ENCODE measurements at places on chromosomes 1 and 21.

- DNase-seq = no peak
Observed at GRCh38 chr21:33406493-33406892, 3.3 kb downstream of the IFNGR2 start.

GRCh38 chr1:53182716-53183094, 13.9 kb upstream of the CPT2 start:
- no peak for DNase-seq

- peak; percentile 68 for DNase-seq
Observed at GRCh38 chr1:214850432-214851050, 232.0 kb upstream of the KCNK2 start.

DNA sequence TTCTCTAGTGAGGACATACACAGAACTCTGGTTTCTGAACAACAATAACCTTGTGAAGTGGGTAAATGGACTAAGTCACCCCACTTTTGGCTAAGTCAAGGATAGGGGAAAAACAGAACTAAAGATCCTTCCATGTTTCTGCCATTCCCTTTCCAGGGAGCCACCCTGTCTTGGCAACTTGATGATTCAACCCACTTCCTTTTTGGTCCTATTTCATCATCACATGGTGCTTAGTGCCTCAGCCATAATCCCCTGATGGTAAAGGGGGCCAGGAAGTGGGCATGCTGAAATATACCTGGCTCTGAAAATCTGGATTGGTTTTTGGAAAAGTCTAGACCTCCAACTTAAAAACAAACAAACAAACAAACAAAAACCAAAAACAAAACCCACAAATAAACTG, 206.4 kb upstream of the FOXD3 start:
- peak; percentile 45 for DNase-seq

GRCh38 chr1:112030157-112030556, 40.7 kb upstream of the KCND3 start:
- no peak for DNase-seq

DNA sequence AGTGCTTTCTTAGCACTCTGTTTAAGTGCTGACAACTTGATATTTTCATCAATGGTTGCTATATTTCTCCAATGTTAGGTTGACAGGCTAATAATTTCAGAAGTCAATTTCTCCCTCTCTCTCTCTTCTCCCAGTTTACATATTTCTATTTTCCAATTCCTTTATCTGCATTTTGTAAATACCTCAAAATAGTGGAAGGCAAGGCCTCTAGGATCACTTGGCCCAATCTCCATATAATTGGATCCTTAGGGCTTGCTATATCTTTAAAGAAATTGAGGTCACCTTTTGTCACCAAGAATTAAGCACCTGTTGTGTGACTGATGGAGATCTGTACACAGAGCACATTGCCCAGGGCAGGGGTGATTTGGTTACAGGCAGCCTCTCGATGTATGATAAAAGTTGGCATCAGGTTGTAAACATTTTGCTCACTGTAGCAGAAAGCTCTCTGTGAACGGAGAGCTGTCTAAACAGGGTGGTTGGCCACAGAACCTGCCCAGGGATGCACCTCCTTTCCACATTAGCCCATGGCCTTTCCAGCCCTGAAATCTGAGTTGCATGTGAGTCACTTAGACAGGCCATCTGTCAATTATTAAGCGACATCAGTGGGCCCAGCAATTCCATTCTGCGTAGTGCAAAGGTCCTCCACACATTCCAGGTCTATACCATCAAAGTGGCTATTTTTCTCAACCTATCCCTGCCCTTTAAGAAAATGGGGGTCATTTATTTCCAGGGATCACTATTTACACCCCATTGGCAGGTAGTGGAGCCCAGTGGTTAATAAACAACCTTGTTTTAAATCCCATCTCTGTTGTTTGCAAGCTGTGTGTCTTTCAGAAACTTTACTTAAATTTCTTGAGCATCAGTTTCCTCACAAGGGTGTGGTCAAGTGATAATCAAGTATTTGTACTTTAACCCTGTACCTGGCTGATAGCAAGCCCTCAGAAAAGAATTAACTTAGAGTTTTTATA, 29.1 kb upstream of the IRF2BP2 start:
- peak; percentile 72 for DNase-seq

GRCh38 chr1:183565261-183565660, 25.0 kb downstream of the NCF2 start:
- DNase-seq = no peak

- no peak for DNase-seq
Observed at GRCh38 chr1:159146980-159147379, 24.4 kb upstream of the CADM3 start.

- DNase-seq = no peak
Observed at GRCh38 chr1:43532716-43533115, 2.0 kb downstream of the PTPRF start.

GRCh38 chr1:75745276-75745675, 20.8 kb downstream of the ACADM start:
- DNase-seq = no peak

- DNase-seq = no peak
Observed at GRCh38 chr1:229223498-229223897, 47.4 kb upstream of the RAB4A start.

DNA sequence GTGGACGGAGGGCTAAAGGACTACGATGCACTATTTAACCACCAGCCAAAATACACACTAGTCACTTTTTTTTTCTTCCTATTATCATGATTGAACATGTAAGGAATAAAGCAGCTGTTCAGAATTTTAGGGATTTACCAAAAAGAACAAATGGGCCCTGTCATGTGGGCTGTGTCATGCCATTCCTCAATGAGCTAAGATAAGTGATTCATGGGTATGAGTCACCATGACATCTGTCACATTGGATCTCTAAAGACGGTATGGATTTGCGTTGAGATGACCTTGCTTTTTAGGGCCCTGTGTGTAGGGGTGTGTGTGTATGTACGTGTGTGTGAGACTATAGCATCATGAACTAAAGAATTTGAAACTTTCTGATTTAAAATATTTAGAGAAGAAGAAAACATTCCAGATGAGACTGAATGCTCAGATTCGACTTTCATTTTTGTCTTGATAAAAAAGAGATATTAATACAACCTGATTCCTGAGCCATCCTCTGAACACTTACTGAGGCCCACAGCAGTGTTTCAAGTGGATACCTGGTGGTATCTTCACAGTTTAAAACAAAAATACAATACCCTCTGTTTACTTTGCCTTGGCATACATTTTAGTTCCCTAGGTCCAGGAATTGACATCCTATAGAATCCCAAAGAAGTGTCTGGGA, 246.1 kb upstream of the DUSP10 start:
- peak; percentile 92 for DNase-seq

- DNase-seq = peak; percentile 10
Observed at GRCh38 chr21:20971296-20971921, 26.8 kb upstream of the NCAM2 start.

- no peak for DNase-seq
Observed at GRCh38 chr1:64033667-64034220, 169.7 kb upstream of the UBE2U start.

- DNase-seq = no peak
Observed at GRCh38 chr1:190762325-190762724, 284.7 kb upstream of the BRINP3 start.

- no peak for DNase-seq
Observed at GRCh38 chr1:200674838-200675587, 5.3 kb upstream of the DDX59 start.

DNA sequence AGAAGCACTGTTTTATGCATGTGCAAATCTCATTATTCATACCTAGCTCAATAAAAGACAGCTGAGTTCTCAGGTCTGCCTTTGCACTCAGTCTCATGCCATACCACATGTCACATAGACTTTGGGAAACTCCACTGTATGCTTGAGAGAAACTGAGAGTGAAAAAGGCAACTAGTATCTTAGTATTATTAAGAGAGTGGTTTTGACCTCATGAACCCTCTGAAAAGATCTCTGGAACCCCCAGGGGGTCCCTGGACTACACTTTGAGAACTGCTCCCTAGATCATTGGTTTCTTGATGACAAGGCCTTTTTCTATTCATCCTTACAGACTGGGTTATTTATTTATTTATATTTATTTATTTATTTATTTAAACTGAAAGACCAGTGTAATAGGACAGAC, 3.7 kb upstream of the RHEX start:
- DNase-seq = no peak

GRCh38 chr1:30527511-30528140, 195.8 kb downstream of the MATN1 start:
- peak; percentile 63 for DNase-seq

DNA sequence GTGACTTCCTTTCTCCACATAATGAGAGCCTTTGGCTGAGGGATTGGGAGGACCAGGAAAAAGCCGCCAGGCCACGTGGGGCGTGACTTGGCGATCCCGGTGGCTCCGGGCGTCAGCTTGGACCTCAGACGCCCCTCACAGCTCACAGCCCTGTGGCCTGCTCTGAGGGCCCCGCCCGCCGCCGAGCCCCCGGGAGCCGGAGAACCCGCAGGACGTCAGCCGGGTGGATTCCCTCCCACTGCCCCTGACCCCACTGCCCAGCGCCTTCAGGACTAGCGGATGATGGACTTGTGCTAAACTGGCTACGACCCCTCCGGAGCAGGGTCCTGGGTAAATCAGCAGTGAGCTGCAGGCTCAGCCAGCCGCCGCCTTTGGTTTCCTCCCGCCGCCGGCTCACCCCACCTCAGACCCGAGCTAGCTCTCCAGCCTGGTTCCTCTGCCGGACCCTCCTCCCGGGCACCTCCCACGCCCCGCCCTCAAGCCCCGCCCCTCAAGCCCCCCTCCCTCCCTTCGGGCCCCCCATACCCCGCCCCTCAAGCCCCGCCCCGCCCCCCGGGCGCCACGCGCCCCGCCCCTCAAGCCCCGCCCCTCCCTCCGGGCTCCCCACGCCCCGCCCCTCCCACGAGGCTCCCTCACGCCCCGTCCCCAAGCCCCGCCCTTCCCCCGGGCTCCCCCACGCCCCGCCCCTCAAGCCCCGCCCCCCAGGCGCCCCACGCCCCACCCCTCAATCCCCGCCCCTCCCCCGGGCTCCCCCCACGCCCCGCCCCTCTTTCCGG, 10.0 kb upstream of the FAAP20 start:
- peak; percentile 74 for DNase-seq

- peak; percentile 83 for DNase-seq
Observed at GRCh38 chr1:1304331-1305299, 3.1 kb downstream of the ACAP3 start.

DNA sequence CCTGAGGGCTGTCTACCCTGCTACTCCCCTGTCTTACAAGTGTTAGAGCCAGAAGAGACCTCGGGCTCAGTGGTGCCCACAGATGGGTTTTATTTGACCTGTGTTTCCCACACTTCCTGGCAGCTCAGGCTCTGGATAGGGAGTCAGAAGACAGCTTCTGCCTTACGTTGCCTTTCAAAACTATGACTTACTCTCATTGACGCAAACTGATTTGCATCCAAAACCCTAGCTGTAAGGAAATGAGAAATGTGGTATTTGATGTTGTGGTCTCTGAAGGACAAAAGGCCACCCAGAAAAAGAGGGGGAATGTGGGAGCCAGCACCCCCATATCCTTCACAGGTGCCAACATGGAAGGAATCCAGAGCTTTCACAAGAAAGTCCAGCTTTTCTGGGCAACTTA, 180.2 kb downstream of the ATG4C start:
- DNase-seq = no peak

GRCh38 chr1:20448671-20449071, 37.3 kb downstream of the CAMK2N1 start:
- no peak for DNase-seq
